RWPE1 (cell line): ENCODE measurements at places on chromosomes 5 and 9.
A peak's percentile ranks its signal among the peaks of the same experiment; 100 is the strongest.

- no peak for DNase-seq
These were observed 29.7 kb upstream of the LTC4S start for GRCh38 chr5:179764056-179764455.

GRCh38 chr5:173236531-173237142 is 1.6 kb upstream of the NKX2-5 start:
- no peak for DNase-seq

DNA sequence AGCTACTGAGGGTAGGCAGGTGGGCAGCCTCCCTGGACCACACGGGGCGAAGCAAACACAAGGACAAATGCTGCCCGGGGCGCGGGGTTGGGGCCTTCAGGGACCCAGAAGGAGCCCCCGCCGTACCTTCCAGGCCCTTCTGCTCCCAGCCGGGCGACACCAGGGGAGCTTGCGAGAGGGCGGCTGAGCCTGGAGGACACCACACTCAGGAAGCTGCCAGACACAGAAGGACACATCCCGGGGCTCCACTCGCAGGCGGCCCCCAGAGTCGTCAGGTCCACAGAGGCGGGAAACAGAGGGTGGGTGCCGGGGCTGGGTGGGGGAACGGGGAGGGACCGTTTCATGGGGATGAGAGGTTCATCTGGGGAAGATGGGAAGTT is 58.5 kb upstream of the UBAC1 start:
- DNase-seq = no peak

DNA sequence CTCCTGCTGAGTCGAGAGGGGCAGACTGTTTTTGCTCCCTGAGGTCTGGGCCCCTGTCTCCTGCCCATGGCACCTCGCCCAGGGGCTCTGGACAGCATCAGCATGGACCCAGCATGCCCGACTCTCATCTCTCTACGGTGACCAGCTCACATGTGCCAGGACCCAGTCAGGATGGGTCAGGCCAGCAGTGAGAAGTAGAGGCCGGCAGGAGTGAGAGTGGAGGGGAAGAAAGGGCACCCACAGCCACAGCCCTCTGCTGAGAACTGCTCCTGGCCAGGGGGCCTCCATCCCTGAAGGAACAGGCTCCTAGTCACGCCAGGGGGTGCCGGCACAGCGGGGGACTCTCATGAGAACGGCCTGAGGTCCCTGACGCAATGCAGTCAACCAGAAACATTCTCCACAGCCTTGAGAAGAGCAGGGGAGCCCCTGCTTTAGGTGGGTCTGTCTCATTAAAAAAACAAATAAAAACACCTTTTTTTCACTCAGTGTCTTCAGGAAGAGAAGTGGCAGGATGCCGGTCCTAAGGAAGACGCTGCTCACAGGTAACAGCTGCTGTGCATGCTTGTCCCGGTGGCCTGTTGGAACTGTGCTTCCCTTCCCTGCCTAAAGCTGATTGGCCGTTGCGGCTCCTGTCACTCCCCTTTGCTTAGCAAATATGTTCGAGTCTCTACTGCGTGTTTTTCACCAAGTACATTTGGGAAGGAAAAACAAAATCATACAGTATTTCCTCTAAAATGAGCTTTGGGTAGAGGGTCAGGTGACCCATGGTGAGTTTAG is 85.7 kb upstream of the FBXW11 start:
- no peak for DNase-seq

- peak; percentile 4 for DNase-seq
These were observed 69.2 kb downstream of the RCL1 start for GRCh38 chr9:4861736-4862451.
